Activated CD8-positive, alpha-beta memory T cell treated with anti-CD3 and anti-CD28 coated beads for 1 hour (primary cell): ENCODE measurements at places on chromosomes 4 and X.

DNA sequence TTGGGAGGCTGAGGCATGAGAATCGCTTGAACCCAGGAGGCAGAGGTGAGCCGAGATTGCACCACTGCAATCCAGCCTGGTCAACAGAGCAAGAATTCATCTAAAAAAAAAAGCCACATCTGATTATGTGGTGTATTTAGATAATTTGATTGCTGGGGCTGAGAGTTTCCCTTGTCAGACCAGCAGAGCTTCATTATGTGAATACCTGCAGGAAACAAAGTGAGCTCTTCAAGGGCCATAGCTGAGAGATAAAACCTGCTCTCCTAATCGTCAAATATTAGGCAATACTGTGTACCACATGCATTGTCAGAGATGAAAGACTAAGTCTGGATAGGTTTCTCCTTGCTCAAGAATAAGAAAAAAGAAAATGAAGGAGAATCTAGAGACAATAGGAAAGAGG, 800.0 kb upstream of the IGFBP7 start:
- DNase-seq = no peak

GRCh38 chrX:106263817-106264216, 95.7 kb downstream of the PWWP3B start:
- DNase-seq = no peak

- no peak for DNase-seq
Measured at GRCh38 chr4:95256108-95256835, 292.5 kb downstream of the UNC5C start.

GRCh38 chr4:40309250-40309774, 25.8 kb upstream of the CHRNA9 start:
- DNase-seq = peak; percentile 77

DNA sequence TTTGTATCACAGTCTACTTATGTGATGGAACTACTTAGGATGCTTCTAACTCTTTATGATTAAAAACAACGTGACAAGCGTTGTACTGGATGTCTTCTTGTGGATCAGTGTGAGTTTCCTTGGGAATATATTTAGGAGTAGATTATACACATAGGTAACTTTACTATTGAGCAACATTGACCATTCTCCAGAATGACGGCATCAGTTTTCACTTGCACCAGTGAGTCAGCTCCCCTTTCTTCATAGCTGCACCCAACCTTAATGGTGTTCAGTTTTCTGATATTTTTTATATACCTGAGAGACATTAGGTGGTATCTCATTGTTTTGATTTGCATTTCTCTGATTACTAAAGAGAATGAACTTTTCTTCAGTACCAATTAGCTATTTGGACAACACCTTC, 343.9 kb downstream of the ADGRL3 start:
- no peak for DNase-seq

DNA sequence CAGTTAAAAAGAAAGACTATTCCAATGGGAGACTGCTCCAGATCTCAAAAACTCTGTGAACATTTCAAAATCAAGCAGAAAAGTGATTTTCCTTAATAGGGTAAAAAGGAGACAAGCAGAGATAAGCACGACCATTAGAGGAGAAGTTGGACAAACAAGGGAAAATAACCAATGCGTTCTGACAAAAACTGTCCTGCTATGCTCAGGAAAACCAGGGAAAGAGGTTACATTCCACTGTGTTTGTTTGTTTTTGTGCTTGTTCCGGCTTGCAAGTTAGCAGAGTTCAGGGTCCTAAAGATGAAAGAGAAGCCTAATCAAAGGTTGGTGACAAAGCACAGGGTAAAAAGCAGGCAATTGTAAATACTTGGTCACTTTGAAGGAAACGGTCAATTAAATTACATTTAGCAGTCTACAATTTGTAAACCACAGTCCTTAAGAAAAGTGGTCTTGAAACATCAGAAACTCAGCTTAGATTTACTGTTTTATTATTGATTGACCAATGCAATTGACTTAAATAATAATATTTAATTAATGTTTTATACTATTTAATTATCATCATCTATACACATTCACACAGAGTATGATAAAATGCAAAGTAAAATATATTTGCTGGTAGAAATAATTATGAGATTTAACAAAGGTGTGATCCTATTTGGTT, 186.2 kb upstream of the CPXCR1 start:
- no peak for DNase-seq

- DNase-seq = no peak
Measured at GRCh38 chrX:47745416-47745815, 86.4 kb upstream of the UXT start.

- no peak for DNase-seq
Measured at GRCh38 chrX:9019151-9019550, 14.8 kb downstream of the FAM9B start.
